ENCODE measurements at places on chromosomes 4 and X.

DNA sequence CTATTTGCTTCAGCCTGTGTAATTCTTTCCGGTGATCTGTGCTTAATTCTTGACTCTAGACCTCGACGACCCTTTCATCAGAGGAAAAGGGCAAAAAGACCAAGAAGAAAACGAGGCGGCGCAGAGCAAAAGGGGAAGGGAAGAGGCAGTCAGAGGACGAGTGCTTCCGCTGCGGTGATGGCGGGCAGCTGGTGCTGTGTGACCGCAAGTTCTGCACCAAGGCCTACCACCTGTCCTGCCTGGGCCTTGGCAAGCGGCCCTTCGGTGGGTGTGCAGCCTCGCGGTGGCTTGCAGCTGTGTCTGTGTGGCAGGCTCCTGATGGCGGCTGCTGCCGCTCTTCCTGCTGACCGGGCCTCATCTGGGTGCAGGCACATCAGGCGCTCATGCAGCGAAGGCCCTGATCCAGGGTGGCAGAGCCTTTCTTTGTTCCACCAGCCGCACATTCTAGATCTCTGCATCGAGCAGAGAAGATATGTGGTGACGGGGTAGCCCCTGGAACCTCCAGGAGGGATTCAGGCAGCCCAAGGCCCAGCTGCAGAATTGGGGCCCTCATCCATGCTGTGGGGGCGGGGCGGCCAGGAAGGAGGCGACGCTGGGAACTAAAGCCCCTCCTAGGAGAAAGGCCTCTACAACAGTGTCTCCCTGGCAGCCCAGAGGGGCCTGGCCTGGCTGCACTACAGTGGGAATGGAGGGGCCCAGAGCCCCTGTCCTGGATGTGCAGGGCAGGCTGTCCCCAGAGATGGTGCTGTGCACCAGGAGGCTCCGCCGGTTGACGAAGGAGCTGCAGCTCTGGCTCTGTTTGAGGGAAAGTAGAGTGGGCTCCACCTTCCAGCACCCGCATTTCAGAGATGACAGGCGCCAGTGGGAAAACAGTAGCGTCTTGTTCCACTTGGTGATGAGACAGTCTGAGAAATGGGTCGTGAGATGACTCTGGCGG is 32.1 kb downstream of the NELFA start:
- no peak for DNase-seq

DNA sequence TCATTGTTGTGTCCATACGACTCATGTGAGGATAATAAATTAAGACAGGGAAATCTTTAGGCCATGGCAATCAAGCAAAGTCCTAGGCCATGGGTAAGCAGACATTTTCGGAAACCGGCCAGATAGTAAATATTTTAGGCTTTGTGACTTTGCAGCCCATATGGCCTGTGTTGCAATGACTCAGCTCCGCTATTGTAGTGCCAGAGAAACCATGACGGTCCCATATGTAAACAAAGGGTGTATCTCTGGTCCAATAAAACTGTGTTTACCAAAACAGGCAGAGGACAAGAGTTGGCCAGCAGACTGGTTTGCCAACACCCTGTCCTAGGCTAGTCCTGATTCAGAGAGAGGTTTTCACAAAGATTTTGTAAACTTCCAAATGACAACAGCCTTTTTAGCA is 5.0 kb downstream of the FAM114A1 start:
- DNase-seq = no peak

DNA sequence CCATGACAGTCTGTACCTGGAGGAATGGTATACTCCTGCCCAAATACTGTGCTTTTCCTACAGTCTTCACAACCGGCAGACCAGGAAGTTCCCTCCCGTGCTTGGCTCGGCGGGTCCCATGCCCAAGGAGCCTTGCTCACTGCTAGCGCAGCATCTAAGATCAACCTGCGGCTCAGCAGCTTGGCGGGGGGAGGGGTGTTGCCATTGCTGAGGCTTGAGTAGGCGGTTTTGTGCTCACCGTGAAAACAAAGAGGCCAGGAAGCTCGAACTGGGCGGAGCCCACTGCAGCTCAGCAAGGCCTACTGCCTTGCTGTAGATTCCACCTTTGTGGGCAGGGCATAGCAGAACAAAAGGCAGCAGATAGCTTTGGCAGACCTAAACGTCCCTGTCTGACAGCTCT is 152.7 kb downstream of the TEX11 start:
- no peak for DNase-seq

- DNase-seq = no peak
Observed at GRCh38 chrX:107775000-107775733, 420 bp downstream of the TSC22D3 start.

- no peak for DNase-seq
Observed at GRCh38 chr4:78818530-78819079, 42.5 kb downstream of the BMP2K start.

GRCh38 chrX:81367291-81367690 is 165.4 kb downstream of the SH3BGRL start:
- no peak for DNase-seq

- DNase-seq = no peak
Observed at GRCh38 chr4:143285696-143286437, 50.8 kb upstream of the GAB1 start.

GRCh38 chr4:3462790-3463415 is at the start of gene DOK7:
TSS of gene DOK7 (plus strand) at chr4:3463306. CDS start at chr4:3463376, 70 bp downstream.
- DNase-seq = no peak

- DNase-seq = no peak
Observed at GRCh38 chrX:112668476-112669409, 11.0 kb downstream of the LHFPL1 start.

GRCh38 chr4:55682295-55682694 is 46.2 kb upstream of the NMU start:
- no peak for DNase-seq

GRCh38 chr4:122732329-122733026 is at the start of gene BBS12:
TSS of gene BBS12 (plus strand) at chr4:122732704. CDS start at chr4:122741893, 9,189 bp downstream.
- peak; percentile 79 for DNase-seq

GRCh38 chrX:64642482-64642881 is 247.2 kb upstream of the MTMR8 start:
- DNase-seq = no peak

GRCh38 chr4:53941331-53941730 is 123.1 kb downstream of the CHIC2 start:
- DNase-seq = no peak

GRCh38 chr4:14165222-14165920 is 537.8 kb upstream of the BOD1L1 start:
- DNase-seq = peak; percentile 30

DNA sequence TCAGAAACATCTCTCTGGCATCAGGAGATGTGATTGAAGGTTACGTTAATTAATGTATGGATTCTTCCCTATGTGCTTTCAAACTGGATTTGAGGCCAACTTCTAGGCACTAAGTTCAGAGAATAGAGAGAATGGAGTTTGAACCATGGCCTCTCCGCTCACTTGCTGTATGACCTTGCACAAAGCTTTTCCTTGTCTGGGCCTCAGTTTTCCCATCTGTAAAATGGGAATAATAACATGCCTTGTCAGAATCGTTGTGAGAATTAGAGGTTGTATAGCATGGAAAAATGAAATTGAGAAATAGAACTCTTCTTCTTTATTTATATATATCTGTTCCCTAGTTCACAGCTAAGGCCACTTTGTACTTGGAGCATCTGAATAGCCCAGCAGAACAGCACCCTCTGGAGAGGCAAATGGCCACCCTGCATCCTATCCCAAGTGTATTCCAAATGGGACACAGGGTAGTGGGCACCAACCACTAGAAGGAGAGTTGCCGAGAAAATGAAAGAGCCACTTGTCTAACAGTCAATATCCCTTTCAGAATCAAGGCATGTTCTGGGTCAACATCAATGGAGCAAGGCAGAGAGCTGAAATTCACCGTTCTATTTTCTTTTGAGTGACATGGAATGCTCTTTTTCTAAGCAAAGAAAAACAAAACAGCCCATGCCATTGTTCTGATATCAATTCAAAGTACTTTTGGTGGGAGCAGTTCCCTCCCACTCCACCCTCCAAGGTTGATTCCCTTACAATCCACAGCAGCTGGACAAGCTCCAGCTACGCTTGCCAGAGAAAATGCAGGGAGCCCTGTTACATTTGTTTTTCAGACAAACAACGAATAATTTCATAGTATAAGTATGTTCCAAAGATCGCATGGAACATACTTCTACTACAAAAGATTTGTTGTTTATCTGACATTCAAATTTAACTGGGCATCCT is 23.3 kb upstream of the MTM1 start:
- DNase-seq = no peak

GRCh38 chrX:122770581-122770980 is 413.5 kb upstream of the GRIA3 start:
- DNase-seq = no peak

GRCh38 chr4:23547096-23547495 is 342.8 kb downstream of the PPARGC1A start:
- DNase-seq = no peak

DNA sequence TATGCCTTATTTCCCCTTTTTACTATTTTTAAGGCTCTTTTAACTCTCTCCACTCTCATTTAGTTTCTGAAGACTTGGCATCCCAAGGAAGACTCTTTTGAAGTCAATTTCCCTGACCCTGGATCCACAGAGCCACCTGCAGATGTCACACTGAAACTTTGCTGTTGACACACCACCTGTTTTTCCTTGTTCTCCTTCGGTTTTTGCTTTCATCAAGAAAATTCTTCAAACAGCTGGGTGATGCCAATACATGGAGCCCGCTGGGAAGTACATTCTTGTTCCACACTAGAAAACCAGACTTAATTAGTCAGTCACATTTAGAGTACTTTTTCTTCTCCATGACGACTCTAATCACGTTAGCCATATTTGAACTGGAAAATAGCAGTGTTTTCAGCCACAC is 293.9 kb downstream of the PDGFC start:
- DNase-seq = no peak

DNA sequence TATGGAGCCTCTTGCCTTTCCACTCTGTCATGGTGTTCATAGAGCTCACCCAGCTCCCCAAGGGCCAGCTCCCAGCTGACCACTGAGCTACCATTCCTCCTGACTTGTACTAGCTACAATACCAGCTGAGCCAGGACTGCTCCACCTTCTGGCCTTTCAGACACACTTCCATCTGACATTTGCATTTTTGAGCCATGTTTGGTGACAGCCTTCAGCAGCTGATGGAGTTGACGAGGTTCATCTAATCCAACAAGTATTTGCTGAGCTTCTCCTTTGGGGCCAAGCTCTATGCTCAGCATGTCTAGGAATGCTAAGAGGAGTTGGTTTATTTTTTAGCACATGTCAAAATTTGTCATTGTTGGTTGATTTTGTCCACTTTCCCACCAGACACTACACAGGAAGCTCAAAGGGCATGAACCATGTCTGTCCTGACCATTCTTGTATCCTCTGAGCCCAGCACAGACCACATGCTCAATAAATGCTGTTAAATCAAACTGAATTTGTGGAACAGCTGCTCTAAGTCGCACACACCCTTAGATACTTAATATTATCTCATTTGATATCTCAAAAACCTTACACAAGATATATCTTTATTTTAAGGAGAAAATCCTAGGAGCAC is 142.6 kb upstream of the PPARGC1A start:
- no peak for DNase-seq

DNA sequence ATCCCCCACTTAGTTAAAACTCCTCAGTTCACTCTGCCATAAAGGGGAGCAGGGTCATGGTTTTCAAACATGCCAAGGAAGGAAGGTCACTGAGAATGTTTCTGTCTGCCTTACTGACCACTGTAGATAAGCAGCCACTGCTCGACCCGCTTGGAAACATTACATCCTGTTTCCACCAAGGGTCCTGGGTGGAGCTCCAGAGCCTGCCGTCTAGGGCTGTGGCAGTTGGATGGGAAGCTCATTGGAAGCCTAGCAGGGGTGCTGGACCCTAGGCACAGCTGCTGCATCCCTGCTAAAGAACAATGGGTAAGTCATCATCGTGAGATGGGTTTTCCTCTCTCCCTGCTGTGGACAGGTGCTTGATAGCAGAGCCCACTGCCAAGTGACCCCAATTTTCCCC is 76.0 kb upstream of the SRD5A3 start:
- no peak for DNase-seq

DNA sequence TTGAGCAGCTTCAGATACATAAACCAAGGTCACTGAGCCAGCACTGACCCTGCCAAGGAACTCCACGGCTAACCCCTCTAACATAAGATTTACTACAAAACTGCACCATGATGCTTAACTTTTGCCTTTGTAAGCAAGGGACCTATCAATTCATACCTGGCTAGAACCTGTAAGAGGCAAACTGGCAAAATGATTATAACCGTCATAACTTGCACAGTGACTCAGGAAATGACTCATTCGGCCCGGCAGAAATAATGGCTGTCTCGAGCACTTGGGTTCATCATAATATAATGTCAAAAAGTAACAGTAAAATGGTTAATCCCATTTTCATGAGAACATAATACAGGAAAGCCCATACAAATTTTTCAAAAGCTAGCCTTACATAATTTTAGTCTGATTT is 17.2 kb downstream of the RASGEF1B start:
- DNase-seq = no peak
